Stimulated activated CD4-positive, alpha-beta T cell treated with anti-CD3 and anti-CD28 coated beads, Interleukin-15, amount 100 ng/mL, for 24 hours (primary cell): ENCODE measurements at places on chromosomes 7 and 10.

- DNase-seq = no peak
Measured at GRCh38 chr7:76346097-76346496, 12.7 kb downstream of the YWHAG start.

GRCh38 chr10:43689618-43689954 is 40.9 kb upstream of the ZNF32 start:
- DNase-seq = peak; percentile 54

DNA sequence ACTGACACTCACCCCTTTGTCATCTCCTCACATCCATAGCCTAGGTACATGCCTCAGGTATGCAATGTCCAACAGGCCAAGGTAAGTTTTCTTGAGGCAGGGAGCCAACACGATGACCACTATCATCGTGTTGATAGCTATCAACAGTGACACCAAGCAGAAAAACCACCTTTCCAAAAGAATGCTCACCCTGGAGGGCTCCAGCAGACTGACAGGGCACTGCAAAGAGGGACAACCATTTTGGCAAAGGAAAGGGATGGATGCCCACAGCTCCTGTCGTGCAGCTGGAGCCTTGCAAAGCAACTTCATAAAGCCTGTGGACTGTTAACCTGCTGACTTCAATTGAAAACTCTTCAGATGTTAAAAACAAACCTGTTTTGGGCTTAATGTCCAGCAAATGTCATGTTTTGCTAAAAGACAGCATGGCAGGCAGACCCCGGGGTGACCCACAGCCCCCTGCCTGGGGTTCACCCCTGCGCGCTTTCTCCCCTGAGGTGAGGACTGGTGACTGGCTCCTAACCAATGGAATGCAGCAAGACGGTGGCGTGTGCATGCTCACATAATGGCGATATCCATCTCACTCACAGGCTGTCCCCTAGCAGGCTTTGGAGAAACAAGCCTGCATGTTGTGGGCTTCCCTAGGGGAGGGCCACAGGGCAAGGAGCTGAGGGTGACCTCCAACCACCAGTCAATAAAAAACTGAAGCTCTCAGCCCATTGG is 293.8 kb downstream of the TCERG1L start:
- DNase-seq = no peak

DNA sequence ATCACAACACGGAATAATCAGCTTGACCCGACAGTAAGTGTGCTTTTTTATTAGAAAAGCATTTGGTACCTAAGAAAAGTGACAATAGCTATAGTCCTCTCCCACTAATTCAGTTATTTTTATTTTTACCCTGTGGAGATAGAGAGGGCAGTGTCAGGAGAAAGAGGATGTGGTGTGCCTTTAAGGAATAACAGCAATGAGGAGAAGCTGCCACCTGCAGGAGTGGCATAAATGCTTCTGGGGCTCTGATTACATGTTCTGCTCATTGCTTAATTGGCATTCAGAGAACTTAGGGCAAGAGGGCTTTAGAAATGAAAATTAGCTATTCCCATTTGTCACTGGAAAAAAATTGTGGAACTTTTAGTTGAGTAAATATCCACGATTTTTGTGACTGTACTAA is 60.1 kb downstream of the DENND11 start:
- no peak for DNase-seq

DNA sequence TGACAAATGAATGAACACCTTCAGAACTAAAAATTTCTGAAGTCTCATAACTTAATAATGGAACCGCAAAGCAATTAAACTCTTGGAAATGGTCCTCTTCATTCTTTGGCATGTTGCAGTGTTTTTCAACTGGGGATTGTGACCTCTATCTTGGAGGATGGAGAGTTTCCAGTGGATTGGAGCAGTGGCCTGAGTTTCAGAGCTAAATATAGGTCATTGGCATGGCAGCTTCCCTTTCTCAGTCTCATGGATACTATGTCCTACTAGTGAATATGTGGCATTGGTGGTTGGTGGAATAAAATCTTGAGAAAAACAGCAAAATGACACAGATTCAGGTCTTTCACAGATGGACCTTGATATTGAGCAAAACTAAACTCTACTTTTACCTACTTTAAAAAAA is 24.1 kb upstream of the EPC1 start:
- no peak for DNase-seq

DNA sequence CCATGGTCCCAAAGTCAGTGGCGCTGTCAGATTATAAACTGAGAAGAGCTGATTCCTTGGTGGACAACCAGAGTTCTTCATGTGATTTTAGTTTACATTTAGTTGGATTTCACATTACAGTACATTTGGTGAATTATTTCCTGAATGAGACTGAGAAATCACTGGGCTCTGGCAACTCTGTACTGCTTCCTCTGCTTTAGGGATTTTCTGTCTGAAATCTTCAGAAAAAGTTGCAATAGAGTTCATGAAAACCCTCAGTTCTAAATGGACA is 242.6 kb downstream of the BICC1 start:
- DNase-seq = no peak

- DNase-seq = no peak
Measured at GRCh38 chr7:46982928-46983327, 599.0 kb downstream of the TNS3 start.

DNA sequence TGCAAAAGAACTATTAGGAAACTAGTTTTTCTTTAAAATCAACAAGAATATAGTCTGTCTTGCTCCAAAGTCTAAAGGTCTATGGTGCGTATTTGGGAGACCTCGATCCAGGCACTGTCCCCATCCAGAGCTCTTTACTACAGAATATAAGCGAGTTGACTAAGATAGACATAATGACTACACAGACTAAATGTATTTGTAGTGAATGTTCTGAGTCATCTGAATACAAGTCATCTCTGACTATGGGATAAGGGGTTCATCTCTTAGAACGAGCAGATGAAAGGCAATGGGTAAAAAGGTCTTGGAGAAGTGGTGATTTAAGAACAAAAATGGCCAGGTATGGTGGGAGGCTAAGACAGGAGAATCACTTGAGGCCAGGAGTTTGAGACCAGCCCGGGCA is 136.0 kb upstream of the RSU1 start:
- DNase-seq = no peak

DNA sequence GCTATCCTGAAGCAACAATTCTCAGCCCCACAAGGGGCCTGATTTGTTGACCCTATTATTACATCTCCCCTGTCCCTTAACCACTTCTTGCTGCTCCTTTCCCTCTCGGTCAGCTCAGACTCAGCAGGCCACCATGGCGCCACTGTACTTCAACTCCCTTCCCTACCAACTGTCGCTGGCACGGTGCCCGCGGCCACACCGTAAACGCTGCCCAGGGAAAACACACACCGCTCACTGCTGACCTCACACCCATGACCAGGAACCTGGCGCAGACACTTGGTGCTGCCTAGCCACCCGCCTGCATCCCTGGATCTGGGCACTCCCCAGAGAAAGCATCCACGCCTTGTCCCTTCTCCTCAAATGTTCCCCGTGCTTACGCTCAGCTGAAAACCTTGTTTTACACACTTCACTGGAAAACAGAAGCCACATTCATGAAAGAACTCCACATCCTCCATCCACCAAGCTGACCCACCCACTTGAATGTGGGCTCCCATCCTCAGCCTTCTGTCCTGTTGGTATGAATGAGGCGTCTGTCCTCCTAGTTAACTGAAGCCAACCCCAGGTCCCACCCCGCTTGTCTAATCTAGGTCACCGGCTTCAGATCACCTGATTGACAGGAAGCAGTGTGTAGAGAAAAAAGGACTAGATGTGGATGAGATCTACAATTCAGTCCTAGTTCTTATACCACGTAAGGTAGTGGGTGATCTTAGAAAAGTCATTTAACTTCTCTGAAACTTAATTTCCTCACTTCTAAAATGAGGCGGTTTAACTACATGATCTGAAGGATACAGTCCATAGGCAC is 28.5 kb upstream of the CRYGN start:
- DNase-seq = no peak

DNA sequence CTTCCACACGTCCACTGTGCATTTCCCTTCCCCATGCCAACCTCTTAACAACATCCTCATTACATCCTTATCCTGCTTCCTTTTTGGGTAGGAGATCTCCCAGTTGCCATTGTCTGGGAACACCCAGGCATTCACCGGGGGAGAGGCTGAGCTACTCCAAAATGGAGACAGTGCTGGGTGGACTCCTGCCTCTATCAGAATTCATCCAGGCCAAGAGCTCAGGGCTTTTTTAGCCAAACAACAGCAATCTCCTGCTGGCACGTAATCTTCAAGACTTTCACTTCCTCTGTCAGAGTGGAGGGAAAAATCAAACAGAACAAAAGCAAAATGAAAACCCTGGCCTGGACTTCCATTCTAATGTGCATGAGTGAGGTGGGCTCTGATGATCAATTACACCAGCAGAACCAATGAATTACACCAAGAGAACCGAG is 245.0 kb downstream of the PRPF18 start:
- no peak for DNase-seq

DNA sequence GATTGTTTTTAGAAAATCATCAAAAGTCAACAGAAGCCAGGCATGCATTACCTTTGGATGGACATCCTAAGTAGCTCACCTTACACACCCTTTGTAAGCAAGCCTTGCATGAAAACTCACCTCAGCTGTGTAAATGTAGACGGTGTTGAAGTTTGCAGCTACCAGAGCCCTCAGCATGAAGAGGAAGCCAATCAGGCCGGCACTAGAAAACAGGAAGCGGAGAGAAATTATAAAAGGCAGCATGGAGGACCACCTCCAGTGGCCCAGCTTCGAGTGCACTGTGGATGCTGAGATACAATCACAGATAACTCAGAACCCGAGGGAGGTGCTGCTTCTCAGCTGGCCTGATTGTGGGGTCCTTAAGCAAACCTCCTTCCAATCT is 75.3 kb downstream of the SVOPL start:
- no peak for DNase-seq

GRCh38 chr10:77507291-77507880 is 130.2 kb downstream of the KCNMA1 start:
- no peak for DNase-seq

DNA sequence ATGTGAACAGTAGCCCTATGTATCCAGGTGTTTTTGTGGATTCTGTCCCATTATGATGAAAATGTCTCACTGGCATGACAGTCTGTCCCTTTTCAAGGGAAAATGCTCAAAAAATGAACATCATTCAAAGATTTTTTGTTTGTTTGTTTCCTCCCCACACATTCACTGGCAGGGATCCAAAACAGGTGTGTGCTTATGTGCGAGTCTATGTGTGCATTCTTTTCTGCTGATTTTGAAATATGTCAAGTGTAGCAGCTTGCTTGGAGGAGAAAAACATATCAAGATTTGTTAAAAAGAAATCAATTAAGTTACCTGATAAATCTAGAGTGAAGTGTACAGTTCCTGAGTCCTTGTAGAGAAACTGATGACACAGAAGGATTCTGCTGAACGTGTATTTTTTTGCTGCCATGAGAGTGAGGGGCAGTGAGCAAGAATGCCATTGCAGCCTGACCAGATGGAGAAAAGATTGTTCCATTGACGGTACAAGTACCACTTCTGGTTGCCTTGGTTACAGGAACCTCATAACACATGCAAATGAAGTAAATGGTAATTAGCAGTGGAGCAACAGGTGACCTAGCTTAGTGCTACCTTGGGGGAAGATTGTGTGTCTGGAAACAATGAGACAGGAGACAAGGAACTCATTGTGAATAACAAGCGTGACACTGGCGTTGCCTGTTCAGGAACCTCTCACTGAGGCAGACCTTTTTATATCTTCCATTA is 277.4 kb upstream of the PHYHIPL start:
- DNase-seq = no peak

GRCh38 chr10:99853655-99854054 is 71.2 kb downstream of the ABCC2 start:
- no peak for DNase-seq

DNA sequence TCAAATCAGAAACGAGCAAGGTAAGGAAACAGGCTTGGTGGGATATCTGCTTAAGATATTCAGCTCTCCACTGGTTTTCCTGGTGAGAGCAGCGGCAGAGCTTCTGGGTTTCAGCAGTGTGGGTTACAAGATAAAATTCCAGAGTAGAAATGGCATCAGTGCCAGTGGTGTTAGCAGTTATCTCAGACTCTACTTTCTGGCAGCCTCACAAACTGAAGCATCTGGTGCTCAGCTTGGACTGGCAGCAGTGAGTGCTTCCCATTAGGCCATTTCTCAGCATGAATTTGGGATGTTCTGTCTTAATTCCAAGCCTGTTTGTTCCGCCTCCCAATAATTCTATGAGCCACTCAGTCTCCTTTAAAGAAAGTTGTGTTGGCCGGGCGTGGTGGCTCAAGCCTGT is 6.9 kb upstream of the GSTO2 start:
- no peak for DNase-seq

DNA sequence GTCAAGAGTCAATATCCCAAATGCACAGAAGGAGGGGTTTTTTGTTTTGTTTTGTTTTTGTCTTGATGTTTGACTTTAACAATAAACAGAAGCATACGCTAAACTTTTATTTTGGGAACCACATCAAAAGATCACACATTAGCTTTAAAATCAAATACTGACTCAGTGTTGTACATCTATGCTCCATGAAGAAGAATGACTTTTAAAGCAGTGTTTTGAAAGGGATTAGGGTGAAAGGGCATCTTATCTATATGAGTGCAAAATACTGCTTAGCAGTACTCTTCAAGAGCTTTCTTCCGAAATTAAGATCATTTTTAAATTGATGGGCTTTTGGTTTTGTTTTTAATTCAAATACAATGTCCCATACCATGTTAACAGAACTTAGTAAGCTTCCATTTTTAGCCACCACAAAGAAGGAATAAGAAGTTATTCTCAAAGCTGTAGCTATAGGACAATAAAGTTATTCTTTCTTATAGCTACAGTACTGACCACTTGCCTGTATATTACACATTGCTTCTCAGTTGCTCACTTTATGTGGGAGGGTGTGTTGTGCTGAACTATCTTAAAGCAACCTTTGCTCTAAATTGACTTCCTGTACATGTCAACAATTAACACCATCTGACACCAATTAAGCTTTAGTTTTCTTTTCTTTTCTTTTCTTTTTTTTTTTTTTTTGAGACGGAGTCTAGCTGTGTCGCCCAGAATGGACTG is 144.3 kb upstream of the KAT6B start:
- DNase-seq = no peak

GRCh38 chr7:68147614-68148238 is 1151.1 kb downstream of the TYW1 start:
- no peak for DNase-seq

GRCh38 chr10:102675666-102676533 is 31.6 kb downstream of the TRIM8 start:
- DNase-seq = no peak

DNA sequence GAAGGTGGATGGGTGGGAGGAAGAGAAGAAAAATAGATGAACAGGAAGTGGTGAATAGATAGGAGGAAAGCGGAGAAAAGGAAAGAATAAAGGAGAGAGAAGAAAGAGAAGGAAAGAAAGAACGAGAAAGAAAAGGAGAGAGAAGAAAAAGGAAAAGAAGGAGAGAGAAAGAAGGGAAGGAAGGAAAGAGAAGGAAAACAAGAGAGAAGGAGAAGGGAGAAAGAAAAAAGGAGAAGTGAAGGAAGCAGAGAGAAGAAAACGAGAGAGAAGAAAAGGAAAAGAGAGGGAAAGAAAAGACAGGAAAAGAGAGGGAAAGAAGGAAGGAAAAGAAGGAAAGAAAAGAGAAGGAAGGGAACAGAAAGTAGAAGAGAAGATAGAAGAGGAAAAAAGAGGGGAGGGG is 211.8 kb downstream of the DIP2C start:
- DNase-seq = no peak
